Activated CD4-positive, alpha-beta T cell treated with anti-CD3 and anti-CD28 coated beads, Interleukin-2, amount 10 ng/mL, durations not matched to agents 7 days and 5 days (primary cell): ENCODE measurements at places on chromosomes 3 and 15. TPM values are rescaled to one million over a fixed set of nuclear protein-coding genes. Genes with fewer than 3 reads are reported as not detected.

DNA sequence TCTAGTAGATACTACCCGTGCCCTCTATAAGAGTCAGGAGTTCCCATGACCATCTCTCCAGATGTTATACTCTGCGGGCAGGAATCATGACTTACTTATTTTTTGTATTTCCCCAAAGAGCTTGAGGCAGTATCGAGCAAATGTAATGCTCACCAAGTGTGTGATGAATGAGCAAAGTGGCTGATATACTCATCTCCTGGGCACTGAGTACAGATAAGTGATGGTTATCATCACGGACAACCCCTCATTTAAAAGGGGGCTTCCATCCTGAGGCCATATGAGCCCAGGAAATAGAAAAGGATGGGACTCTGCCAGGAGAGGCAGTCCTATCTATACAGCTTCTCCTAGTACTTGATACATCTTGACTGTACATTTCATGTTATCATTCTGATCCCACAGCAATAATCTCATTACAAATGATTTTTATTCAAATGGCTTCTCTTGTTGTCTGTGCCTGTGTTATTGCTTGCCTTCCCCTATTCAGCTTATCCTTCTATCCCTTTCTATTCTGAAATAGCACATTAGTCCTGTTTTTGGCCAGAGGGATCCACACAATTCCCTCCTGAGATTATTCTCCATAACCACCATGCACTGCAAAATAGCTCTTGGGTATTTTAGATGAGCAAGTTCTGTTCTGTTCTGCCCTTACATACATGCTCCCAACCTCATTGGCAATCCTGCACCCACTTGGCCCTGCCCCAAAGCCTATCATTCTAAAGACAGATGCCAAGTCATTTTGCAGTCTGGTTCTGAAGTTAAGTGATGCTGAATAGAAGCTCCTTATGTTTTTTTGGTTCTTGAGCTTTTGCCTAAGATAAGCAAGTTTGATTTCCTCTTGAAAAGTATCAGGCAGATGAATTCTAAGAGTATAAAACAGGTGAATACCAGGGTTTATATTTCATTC lies 48.0 kb upstream of the MRPL3 start:
- H3K4me3 ChIP-seq: no peak overlapping the region
- peaks cover 26% of the 10 kb centered on the region for H3K27me3 ChIP-seq
- no peak overlapping the region for H3K27ac ChIP-seq

DNA sequence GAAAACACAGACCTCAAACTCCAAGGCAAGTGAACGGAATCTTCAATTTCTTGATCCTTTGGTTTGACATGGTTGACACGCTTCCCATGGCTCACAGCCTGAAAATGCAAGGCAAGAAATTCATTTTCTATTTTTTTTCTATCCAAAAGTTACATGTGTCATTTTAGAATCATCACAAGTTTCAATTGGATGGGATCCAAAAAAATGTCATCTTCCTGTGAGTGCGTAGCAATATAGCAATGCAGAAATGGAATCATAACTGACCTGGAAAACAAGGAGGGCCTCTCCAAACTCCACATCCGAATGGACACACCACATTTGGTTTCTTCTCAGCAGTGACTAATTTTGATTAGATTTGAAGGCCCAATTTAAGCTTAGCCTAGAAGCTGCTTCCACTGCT lies 175.8 kb upstream of the ATP11B start:
- no peak for DNase-seq
- H3K36me3 ChIP-seq: no peaks in the 10 kb centered on the region
- no peak overlapping the region for H3K4me3 ChIP-seq
- H3K27me3 ChIP-seq: peaks cover 12% of the 10 kb centered on the region
- no peaks in the 10 kb centered on the region for H3K4me1 ChIP-seq

DNA sequence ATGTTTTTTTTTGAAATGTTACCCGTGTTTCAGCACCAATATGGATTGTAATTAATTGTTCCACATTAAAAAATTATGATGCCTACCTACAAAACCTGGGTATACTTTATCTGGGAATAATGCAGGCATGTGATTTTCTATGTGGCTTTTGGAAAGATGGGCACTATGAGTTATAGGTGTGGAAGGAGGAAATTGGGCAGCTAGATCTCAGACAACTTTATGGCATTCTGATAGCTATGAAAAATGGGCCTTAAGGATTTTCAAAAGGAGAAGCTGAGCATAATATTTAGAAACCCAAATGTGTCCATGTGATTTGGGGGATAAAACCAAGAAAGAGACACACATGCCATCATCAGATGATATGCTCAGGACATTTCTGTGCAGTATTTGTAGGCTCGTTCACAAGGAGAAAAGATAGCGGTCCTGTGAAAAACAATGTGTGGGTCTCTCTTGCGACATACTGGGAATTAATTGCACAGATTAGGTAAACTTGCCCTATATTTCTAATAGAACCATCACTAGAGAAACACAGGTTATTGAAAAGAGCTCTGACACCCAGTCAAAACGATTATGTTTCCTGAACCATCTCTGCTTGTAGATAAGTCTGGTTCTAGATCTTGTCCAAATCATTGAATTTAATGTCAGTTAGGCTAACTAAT lies 35.3 kb downstream of the ARPP21 start:
- no peak overlapping the region for H3K4me3 ChIP-seq
- H3K36me3 ChIP-seq: no peaks in the 10 kb centered on the region
- H3K27me3 ChIP-seq: no peaks in the 10 kb centered on the region
- H3K4me1 ChIP-seq: no peaks in the 10 kb centered on the region

- H3K27me3 ChIP-seq: peaks cover 2% of the 10 kb centered on the region
- no peaks in the 10 kb centered on the region for H3K36me3 ChIP-seq
- no peaks in the 10 kb centered on the region for H3K4me1 ChIP-seq
- DNase-seq: no peak
- H3K27ac ChIP-seq: no peak overlapping the region
Observed at GRCh38 chr3:27740854-27741253, 18.7 kb upstream of the EOMES start.

DNA sequence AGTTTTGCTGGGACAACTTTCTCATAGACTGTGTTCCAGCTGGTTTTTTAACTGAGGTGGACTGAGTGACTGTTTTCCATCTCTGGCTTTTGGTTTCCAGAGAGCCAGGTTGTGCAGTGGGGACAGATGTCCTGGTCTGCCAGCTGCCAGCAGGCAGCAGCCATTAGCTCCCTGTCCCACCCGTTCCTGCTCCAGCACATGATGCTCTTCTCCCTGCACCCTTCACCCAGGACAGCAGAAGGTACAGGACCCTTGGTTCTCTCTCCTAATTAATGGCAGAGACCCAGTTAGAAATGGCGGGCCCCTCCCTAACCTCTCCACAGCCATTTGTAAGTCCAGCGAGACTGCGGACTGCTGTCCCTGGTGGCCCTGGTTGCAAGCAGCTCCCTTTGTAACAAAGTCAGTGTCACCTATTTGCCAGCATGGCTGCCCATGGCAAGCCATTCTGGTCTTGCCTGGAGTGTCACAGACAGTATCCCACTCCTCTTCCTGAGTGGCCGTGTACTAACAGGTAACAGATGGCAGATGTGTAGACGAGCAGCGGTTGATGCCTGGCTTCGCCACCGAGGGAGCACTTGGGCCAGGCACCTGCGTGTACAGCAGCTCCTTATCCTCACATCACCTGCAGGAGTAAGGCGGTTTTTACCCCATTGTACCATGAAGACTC lies 148.3 kb downstream of the DNAJB8 start:
- H3K36me3 ChIP-seq: peaks cover 2% of the 10 kb centered on the region
- H3K27me3 ChIP-seq: no peaks in the 10 kb centered on the region

DNA sequence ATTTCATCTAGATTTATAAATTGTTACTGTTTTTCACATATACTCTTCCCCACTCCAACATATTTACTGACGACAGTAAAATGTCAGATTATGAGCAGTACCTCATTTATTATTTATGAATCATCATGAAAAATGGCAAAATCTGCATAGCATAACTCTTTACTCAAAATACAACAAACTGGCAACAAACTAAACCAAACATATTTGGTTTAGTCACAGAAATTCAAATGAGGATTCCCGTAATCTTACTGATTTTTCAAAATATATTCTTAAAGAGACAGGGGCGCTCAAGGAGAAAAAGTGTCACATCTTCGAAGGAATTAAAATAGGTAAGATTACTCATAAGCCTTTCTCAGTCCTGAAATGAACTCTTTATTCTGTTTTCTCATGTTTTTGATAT lies 3.0 kb upstream of the GPR87 start:
- H3K27me3 ChIP-seq: no peaks in the 10 kb centered on the region
- H3K4me1 ChIP-seq: peaks cover 20% of the 10 kb centered on the region
- H3K27ac ChIP-seq: no peak overlapping the region
- no peaks in the 10 kb centered on the region for H3K36me3 ChIP-seq
- DNase-seq: no peak

- no peaks in the 10 kb centered on the region for H3K27me3 ChIP-seq
- H3K36me3 ChIP-seq: no peaks in the 10 kb centered on the region
- no peak overlapping the region for H3K27ac ChIP-seq
- H3K4me3 ChIP-seq: no peak overlapping the region
Observed at GRCh38 chr3:78338405-78338804, 1298.5 kb downstream of the ROBO2 start.

DNA sequence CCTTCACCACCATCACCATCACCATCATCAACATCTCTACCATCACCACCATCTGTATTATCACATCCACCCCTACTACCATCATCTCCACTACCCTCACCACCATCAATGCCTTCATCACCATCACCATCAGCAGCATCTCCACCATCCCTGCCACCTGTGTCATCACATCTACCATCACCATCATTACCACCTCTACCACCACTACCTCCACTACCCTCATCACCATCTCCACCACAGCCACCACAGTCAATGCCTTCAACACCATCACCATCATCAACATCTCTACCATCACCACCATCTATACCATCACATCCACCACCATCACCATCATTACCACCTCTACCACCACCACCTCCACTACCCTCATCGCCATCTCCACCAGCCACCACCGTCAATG lies 196.7 kb downstream of the SHQ1 start:
- no peaks in the 10 kb centered on the region for H3K36me3 ChIP-seq
- no peak for DNase-seq
- peaks cover 7% of the 10 kb centered on the region for H3K27me3 ChIP-seq
- H3K4me3 ChIP-seq: no peak overlapping the region
- H3K4me1 ChIP-seq: peaks cover 2% of the 10 kb centered on the region
- H3K27ac ChIP-seq: no peak overlapping the region

DNA sequence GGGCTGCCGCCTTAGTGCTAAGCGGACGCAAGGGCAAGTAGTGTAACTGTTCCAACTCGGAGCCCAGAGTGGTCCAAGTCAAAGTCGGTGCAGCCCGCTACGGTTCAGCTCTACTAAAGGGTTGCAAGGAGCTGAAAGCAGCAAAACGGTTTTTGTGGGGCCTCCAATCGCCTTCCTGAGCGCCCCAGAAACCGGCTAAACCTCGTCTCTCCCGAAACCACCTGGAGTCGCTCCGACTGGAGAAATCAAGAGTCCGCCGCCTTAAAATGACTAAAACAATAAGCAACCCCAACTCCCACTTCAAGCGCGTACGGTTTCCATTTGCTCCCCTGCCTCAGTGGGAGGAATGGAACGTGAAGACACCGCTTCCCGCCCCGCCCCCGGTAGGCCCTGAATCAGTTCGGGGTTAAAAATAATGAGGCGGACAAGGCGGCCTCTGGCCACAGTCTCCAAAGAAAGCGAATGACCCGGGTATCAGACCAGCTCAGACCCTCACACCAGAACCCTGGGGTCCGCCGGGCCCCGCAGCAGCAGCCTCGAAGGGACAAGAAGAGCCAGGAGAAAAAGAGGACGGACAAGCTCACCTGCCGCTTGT lies 401 bp downstream of the SEC11A start:
- peak overlapping the region; percentile 97 for H3K27ac ChIP-seq
- peaks cover 49% of the 10 kb centered on the region for H3K4me1 ChIP-seq
- peaks cover 35% of the 10 kb centered on the region for H3K36me3 ChIP-seq
- H3K27me3 ChIP-seq: no peaks in the 10 kb centered on the region
- H3K4me3 ChIP-seq: peak overlapping the region; percentile 94

The EXD1 gene
- not detected for total RNA-seq

The PLSCR2 gene
- 0.35 TPM for total RNA-seq

The GOLGA8Q gene
- total RNA-seq: 0.83 TPM
